Pulmonary artery endothelial cell (primary cell): ENCODE measurements at places on chromosomes 6 and 20. TPM values are rescaled to one million over a fixed set of nuclear protein-coding genes. Genes with fewer than 3 reads are reported as not detected.

Gene DEFB132
- total RNA-seq: not detected in 2 replicates

Gene CCND3
- 37.6 and 64.7 TPM in 2 replicates for total RNA-seq

Gene TREML1
- total RNA-seq: not detected in 2 replicates

Gene TBX18
- total RNA-seq: 25.9 and 26.8 TPM in 2 replicates

Gene NEURL2
- 2.2 and 2.7 TPM in 2 replicates for total RNA-seq

Gene MOG
- not detected in 2 replicates for total RNA-seq

Gene TOX2
- total RNA-seq: 1.2 and 2.4 TPM in 2 replicates

Gene KIFC1
- 19.9 and 40.4 TPM in 2 replicates for total RNA-seq

Gene GHRH
- not detected in 2 replicates for total RNA-seq

Gene TRIM40
- total RNA-seq: not detected in 2 replicates

Gene FAM162B
- total RNA-seq: 0.07 and 0.35 TPM in 2 replicates

Gene HLA-DQA1
- total RNA-seq: not detected in 2 replicates

Gene FAM184A
- total RNA-seq: 0.26 and 0.71 TPM in 2 replicates

Gene TUBB2A
- 45.6 and 100 TPM in 2 replicates for total RNA-seq

Gene SLC22A1
- 0.07 TPM in 1 of 2 replicates, not detected in the other for total RNA-seq

Gene PCK1
- not detected in 2 replicates for total RNA-seq

Gene SMPDL3A
- total RNA-seq: 2.4 and 5.4 TPM in 2 replicates

Gene SYNDIG1
- total RNA-seq: not detected in 2 replicates

Gene EBF4
- 1.8 and 2.0 TPM in 2 replicates for total RNA-seq

Gene ENTPD6
- 56.3 and 68.0 TPM in 2 replicates for total RNA-seq

Gene RNF39
- total RNA-seq: not detected in 2 replicates

Gene DDO
- 0.53 and 2.7 TPM in 2 replicates for total RNA-seq

Gene GMEB2
- total RNA-seq: 10.0 and 10.5 TPM in 2 replicates

Gene PKHD1
- not detected in 2 replicates for total RNA-seq

Gene SLPI
- total RNA-seq: 0.18 TPM in 1 of 2 replicates, not detected in the other

Gene DLL1
- total RNA-seq: 1.8 and 2.1 TPM in 2 replicates

Gene ZBTB12
- 3.5 and 5.2 TPM in 2 replicates for total RNA-seq
